IPS DF 6.9 (cell line): ENCODE measurements at places on chromosomes 3 and 15.

DNA sequence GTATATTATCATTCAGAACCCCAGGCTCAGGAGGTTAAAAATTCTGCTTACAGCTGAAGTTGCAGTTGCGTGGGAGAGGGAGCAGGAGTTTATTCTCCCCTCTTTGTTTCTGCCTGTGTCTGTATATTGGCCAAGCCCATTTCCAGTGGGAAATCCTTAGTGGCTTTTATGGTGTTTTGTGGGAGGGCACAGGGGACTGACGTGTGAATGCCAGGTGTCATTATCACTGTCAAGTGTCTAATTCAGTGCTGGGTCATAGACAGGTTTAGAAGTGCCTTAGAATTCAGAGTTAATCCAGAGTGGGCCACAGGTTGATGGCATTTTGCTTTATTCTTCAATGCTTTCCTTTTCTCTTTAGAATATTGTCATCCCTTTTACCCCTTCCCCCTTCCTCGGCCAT lies 33.4 kb downstream of the SLCO3A1 start:
- DNase-seq = no peak

DNA sequence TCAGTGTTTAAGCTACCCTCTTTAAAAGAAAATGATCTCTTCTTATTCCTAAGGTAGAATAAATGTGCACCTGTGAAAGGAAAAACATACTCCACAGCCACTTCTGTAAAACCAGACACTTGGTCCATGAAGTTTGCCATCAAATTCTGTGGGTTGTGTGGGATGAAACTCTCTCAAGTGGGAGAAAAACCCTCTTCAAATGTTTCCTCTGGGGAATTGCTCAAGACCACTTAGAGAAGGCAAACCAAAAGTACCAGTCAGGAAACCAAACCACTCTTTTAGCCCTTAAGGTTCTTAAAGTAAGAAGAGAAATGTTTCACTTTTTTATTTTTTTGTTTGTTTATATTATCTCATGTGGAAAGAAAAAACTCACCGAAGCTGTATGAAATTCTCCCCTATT lies 1.2 kb downstream of the COL8A1 start:
- DNase-seq = no peak

- no peak for DNase-seq
These were observed 19.3 kb upstream of the TMEM108 start for GRCh38 chr3:133018921-133019320.

DNA sequence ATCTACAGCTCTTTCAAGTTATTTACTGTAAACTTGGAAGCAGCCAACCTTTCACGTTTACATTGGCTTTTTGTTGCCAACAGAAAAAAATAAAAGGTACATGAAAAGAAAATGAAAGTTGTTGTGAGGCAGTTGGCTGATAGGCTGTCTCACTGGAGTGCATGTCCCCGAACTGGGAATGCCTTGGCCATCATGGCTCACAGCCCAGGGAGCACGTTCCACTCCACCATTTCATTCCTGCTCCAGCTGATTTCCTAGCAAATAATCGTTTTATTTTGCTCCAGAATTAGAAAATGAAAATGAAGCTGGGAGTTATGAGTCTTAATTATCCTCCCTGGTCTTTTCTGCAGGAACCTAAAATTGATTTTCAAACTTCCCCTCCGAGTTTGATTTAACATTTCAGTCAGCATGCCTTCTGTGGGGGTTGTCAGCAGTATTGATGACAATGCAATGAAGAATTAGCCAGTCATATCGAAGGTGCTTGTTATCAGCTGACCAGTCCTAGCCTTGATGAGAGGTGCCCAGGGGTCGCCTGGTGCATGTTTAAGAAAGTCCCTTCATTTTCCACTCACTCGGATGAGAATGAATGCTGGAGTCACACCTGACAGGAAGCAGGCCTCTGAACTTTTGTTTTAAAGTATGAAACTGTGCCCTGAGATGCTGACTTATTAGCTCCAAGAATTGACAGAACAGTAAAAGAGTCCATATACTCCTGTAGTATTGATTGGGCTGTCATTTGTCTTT lies 293.7 kb upstream of the TRIM42 start:
- no peak for DNase-seq

GRCh38 chr3:15159501-15160136 lies 46.4 kb upstream of the CAPN7 start:
- no peak for DNase-seq

GRCh38 chr15:66830358-66830757 lies 128.3 kb downstream of the SMAD6 start:
- no peak for DNase-seq
